ENCODE measurements at places on chromosomes 7 and 10.

GRCh38 chr10:52232561-52233350 is 81.3 kb upstream of the DKK1 start:
- DNase-seq, result peak; percentile 57

- no peak for DNase-seq
These were observed 224.3 kb upstream of the PHYHIPL start for GRCh38 chr10:58952162-58952601.

- DNase-seq, result no peak
These were observed 565.8 kb downstream of the PTPRN2 start for GRCh38 chr7:158021836-158022235.

DNA sequence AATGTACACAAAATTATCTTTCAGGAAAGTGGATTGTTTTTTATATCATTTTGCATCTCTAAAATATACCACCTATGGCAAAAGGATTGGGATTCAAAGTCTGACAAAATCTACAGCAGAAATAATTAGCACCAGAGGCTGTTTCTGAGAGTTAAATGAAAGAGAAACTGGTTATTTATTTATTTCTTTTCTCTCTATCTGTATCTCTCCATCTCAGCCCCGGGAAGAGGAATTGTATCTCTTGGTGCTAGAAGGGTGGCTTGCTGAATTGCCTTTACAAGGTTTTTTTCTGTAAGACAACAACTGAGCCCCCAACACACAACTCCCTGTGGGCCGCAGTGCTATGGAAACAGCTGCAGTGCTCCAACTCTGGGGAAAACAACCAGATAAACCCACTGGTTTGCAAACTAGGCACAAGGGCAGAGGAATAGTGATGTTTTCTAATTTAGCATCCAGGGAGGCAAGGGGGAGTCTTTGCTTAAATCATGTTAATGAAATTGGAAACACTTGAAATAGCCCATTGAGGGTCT is 249.0 kb downstream of the KCNMA1 start:
- no peak for DNase-seq

DNA sequence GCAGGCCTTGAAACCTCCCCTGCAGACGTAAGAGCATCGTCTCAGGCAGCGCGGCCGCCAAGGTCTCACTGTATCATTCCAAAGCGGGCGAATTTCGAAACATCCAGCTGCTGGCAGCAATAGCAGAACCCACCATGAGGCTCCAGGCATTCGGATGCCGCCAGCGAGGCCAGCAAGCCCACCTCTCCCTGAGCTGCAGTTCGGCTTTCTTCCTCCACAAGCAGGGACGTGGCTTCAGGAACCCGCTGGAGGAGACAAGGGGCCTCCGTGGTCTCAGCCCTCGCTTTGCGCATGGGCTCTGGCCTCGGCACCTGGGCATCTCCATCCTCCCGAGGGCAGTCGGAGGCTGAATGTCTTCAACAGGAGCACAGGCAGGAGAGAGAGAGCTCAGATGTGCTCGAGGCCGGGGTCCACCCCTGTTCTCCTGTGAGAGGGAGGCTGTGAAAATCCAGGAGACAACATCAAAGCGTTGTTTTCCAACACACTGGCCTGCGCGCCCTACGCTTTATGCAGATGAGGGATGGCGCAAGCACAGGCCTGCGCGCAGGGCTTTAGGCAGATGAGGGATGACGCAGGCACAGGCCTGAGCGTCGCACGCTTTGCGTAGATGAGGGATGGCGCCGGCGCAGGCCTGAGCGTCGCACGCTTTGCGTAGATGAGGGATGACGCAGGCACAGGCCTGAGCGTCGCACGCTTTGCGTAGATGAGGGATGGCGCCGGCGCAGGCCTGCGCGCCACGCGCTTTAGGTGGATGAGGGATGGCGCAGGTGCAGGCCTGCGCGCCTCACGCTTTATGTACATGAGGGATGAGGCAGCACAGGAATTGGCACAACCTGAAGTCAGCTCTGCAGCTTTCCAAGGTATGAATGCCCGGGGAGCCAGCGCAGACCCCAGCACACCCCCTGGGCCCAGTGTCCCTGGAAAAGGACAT is 103.2 kb downstream of the WDR37 start:
- no peak for DNase-seq

DNA sequence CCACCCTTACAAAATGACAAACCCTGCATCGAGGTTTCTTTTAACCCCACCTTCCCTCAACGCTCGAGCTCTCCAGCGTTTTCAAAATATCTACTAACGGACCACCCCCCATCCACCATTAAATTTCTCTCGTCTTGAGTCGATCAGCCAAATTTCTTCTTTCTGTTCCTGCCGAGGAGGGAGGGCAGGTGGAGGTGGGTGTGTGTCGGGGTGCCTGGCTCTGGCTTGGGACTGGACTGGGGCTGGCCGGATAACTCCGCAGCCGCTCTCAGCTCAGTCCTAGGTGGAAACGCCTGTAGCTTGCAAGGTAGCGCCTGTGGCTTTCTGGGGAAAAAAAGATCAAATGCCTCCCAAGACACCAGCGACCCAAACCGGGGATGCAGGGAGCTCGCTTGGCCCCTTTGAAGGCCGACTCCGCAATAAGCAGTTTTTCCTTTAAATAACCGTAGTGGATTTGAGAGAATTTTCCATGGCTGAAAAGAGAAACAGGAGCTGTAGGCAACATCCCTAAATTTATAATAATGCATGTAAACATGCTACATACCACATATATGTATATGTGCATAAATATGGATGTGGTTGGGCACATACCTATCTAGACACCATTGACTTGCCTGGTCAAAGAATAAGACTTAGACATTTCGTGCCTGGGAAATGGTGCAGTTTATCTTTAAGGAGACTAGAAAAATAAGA is 1.9 kb upstream of the TMEM178B start:
- no peak for DNase-seq

DNA sequence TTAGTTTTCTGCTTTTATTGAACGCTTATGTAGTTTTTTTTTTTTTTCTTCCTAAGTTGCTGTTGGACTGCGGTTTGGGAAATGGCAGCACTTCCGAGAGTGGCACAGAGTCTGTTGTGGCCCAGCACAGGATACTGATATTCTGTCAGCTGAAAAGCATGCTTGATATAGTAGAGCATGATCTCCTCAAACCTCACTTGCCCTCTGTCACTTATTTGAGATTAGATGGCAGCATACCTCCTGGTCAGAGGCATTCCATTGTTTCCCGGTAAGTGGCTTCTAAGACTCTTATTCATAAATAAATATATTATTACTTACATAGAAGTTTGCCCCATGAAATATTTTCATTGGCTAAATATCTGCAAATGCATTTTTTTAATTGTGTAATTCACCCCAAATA is 101.1 kb downstream of the BTAF1 start:
- no peak for DNase-seq

DNA sequence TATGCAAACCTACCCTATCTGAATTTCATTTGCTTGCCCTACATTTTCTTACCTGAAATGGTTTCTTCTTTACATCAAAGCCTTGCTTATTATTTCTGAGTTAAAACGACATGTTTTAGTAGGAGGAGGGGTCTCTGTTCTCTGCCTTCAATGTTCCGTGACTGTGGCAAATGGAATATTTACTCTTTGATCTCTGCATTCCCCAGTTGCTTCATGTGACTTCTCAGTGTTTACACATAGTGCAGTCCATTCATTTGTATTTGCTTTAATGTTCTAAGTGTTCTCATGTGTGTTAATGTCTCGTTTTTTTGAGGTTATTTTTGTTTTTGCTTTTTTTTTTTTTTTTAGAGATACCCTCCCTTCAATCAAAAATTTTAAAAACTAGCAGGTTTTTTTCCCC is 75.8 kb downstream of the GNAI1 start:
- no peak for DNase-seq

DNA sequence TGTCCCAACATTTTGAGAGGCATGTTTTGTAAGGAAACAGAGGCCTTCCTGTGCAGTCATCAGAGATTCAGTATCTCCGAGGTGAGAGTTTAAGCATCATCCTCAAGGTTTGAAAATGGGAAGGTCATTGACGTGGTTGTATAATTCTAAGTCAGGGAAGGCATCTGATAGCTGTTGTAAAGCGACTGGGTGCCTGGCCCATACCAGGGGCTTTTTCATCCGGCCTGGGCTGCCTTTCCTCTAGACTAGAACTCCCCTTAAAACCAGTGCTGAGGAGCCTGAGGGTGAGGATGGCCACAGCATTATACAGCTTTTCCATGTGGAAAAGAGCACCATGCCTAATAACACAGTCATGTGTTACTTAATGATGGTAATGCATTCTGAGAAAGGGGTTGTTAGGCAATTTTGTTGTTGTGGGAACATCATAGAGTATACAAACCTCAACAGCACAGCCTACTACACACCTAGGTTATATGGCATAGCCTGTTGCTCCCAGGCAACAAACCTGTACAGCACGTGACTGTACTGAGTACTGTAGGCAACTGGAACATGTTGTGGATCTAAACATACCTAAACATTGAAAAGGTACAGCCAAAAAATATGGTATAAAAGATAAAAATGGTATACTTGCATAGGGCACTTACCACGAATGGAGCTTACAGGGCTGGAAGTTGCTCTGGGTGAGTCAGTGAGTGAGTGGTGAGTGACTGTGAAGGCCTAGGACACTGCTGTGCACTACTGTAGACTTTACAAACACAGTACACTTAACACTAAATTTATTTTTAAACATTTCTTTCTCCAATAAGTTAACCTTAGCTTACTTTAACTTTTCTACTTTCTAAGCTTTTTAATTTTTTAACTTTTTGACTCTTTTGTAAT is 13.5 kb upstream of the CACUL1 start:
- no peak for DNase-seq

DNA sequence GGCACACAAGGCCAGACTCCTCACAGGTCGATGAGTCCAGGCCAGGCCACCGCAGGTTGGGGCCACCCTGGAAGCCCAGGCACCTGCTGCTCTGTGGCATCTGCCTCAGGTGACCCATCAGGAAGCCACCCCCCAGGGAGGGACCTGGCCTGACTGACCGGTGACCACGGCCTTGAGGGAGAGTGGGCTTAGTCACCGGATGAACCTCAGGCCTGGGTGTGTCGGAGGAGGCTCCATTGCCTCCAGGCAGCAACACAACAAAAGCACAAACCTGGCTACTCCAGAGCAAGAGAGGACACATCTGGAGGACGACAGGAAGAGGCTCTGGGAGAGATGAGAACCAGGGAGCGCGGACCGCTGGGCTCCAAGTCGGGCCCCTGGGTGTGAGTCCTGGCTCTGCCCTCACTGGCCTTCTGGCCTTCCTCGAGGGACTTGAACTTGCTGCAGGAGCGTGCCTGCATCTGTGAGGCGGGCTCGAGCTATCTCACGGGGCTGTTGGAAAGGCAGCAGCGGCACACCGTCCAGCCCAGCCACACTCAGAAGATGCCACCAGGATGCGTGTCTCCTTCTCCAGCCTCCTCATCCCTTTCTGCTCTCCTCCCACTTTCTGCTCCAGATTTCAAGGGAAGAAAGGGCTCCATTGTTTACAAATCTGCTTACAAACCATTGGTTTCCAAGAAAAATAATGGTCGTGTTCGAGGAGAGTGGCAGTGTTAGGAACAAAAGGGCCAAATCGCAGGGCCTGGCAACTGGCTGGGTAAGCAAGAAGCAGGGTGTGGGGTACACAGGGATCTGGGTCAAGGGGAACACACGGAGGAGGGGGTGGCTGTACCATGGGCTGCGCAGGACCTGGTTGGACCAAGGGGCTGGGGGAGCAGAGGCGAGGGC is 152.9 kb downstream of the ADAM12 start:
- DNase-seq, result no peak

DNA sequence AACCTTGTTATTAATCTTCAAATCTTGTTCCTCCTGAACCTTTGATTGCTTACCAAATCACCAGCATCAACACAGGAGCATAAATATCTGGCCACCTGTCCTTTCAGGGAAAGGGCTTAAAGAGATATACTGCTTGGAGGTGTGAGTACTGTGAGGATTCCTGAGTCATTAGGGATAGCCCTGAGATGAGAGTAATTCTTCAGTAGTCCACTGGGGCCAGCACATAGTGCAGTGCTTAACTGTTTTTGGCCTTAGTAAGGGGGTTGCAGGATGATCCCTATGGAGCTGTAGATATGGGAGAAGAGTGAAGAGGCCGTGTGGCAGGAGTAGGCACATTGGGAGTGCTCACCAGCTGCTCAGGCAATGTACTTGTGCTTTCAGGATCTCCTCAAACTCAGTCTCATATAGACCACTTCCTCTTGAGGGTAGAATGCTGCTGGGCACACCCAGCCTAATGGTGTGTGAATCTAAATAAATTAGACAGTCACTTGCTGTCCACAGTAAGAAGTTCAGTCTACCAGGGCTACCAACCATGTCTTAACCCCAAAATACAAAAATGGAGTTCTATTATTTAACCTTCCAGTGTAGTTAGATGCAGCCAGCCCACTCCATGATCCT is 26.5 kb upstream of the GPR141 start:
- peak; percentile 72 for DNase-seq

GRCh38 chr7:152383341-152384234 is 52.2 kb downstream of the KMT2C start:
- DNase-seq, result no peak

DNA sequence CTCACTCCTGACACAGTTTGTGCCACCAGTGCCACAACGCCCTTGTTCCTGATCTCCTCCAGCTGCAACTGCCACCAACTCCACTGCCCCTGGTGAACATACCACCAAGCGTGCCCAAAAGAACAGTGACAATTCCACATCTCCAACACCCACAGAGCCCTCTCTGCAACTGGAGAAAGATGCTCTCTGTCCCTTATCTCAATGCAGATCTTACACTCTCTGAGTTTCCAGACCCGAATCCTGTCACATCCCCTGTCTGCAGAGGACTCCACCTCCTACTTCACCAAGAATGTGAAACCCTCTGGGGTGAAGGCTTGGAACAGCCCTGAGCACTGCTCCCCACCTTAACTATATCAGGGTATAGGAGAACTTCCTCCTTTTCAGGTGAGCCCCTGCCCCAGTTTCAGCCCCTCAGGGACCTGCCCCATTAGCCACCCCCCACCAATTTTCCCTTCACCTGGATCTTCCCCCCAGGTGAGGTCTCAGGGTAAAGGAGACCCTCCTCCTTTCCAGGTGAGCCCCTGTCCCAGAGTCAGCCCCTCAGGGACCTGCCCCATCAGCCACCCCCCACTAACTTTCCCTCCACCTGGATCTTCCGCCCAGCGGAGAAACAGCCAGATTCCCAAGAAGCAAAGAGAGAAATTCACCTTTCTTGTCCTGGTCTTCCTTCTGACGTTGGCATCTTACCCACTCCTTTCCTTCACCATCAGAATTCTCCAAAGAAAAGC is 55.0 kb downstream of the CPXM2 start:
- no peak for DNase-seq

- no peak for DNase-seq
These were observed 54.4 kb downstream of the ZNF503 start for GRCh38 chr10:75347186-75347585.

- DNase-seq, result no peak
These were observed 81.3 kb upstream of the CXCL12 start for GRCh38 chr10:44466236-44466635.

DNA sequence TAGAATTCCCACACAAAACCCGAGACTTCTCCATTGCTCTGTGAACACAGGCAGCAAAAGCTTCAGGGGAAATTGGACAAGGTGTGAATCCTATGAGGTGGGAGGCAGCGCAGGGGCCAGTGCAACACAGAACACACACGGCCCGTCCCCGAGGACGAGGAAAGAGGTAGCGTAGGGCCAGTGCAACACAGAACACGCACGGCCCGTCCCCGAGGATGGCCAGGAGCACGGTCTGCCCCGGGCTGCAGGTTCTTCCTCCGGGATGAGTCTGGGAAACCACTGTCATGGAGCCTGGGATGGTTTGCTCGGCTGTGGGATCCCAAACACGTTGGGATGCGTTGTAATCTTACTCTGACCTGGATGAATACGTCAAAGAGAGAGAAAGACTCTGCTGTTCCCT is 432.1 kb downstream of the GLRX3 start:
- DNase-seq, result no peak

GRCh38 chr7:101161692-101162471 is 3.5 kb downstream of the VGF start:
- no peak for DNase-seq

Data from MV-4-11 (cell line).